ENCODE measurements at places on chromosomes 1 and 21. TPM values are rescaled to one million over a fixed set of nuclear protein-coding genes. Genes with fewer than 3 reads are reported as not detected.

- H3K4me1 ChIP-seq: no peaks in the 10 kb centered on the region
- H3K36me3 ChIP-seq: peaks cover 5% of the 10 kb centered on the region
- H3K27ac ChIP-seq: no peak overlapping the region
- no peaks in the 10 kb centered on the region for H3K27me3 ChIP-seq
Observed at GRCh38 chr1:29105822-29106221, 17.9 kb downstream of the TMEM200B start.

DNA sequence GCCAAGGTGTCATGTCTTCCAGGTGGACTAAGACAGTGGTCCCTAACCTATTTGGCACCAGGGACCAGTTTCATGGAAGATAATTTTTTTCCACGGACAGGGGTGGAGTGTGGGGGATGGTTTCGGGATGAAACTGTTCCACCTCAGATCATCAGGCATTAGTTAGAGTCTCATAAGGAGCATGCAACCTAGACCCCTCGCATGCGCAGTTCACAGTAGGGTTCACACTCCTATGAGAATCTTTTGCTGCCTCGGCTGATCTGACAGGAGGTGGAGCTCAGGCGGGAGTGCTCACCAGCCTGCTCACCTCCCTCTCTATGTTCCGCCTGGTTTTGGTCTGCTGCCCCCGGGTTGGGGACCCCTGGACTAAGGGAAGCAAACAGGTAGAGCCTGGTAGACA is 30.9 kb downstream of the LGR6 start:
- peaks cover 14% of the 10 kb centered on the region for H3K4me1 ChIP-seq
- DNase-seq: no peak
- H3K27ac ChIP-seq: peak overlapping the region; percentile 93
- no peaks in the 10 kb centered on the region for H3K27me3 ChIP-seq
- H3K4me3 ChIP-seq: no peak overlapping the region
- H3K36me3 ChIP-seq: peaks cover 32% of the 10 kb centered on the region

GRCh38 chr1:1407636-1408318 is 684 bp upstream of the MRPL20 start:
- DNase-seq: no peak
- H3K36me3 ChIP-seq: peaks cover 22% of the 10 kb centered on the region
- peak overlapping the region; percentile 84 for H3K27ac ChIP-seq
- peak overlapping the region; percentile 100 for H3K4me3 ChIP-seq

DNA sequence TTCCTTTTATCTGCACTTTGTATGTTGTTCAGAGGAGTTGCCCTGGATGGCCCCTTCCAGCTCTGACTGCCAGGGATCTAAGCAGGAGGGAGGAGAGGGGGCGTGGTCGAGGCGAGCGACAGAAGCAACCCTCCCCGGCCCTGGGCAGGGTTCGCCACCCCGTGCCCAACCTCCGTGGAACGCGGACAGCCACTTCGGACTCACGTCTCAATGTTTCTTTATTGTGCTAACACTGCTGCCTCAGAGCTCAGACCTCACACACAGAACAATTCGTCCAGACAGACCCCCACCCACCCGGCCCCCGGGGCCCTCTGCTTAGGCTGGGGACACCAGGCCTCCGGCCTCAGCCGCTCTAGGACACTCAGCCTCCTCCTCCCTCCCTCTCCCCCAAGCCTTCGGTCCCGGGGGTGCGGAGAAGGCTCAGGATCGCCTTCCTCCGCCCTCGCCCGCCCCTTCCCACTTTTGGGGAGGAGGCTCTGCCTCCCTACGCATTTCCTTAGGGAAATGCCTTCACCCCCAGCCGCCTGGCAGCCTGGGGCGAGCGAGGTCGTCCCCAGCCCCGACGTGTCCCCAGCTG is 8.3 kb downstream of the VSIG8 start:
- H3K4me1 ChIP-seq: peaks cover 21% of the 10 kb centered on the region
- peak; percentile 38 for DNase-seq
- peak overlapping the region; percentile 94 for H3K4me3 ChIP-seq
- no peaks in the 10 kb centered on the region for H3K36me3 ChIP-seq

DNA sequence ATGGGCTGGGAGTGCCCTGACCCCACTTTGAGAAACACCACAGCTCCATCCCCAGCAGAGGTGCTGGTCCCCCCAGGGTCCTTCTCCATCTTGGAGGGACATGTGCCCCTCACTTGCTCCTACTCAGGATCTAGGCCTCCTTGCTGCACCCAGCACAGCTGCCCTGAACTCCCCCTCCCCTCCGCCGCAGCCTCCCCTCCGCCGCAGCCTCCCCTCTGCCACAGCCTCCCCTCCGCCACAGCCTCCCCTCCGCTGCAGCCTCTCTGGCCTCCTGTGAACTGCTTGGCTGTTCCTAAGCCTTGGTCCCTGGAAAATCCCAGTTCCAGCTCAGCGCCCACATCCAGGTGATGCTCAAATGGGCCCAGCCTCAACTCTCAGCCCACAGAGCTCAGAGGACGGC is 15.9 kb upstream of the TSPEAR start:
- no peak overlapping the region for H3K27ac ChIP-seq
- H3K36me3 ChIP-seq: no peaks in the 10 kb centered on the region
- no peaks in the 10 kb centered on the region for H3K27me3 ChIP-seq
- H3K4me3 ChIP-seq: no peak overlapping the region
- no peaks in the 10 kb centered on the region for H3K4me1 ChIP-seq

DNA sequence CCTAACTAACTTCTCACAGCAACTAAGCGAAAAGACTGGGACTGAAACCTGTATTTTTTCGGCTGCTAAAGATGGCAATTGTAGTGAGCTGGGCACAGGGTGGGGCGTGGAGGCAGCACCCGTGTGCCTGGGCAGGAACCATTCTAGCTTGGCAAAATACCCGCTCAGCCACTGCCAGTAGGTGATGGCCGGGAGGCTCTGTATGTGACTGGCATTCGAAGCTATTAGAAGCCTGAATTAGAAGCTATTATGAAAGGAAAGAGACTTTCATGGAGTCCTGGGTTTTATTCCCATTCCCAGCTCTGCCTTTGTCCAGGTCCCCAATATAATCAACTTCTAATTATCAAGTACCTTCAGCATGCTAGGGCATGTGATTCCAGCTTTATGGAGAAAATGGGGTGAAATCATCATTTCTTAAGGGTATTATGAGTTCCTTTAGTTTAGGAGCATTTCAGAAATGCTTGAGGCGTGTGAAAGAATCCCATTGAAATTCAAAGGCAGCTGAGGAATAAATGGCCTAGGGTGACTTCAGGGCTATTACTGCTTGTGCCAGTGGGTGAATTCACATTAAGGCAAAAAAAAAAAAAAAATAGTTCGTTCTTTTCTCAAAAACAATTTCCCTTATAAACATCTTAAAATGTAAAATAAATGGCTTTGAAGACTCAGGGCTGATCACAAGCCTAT is 125.6 kb downstream of the KCNN3 start:
- H3K4me3 ChIP-seq: no peak overlapping the region
- no peak overlapping the region for H3K27ac ChIP-seq
- no peak for DNase-seq
- H3K36me3 ChIP-seq: no peaks in the 10 kb centered on the region
- no peaks in the 10 kb centered on the region for H3K27me3 ChIP-seq

DNA sequence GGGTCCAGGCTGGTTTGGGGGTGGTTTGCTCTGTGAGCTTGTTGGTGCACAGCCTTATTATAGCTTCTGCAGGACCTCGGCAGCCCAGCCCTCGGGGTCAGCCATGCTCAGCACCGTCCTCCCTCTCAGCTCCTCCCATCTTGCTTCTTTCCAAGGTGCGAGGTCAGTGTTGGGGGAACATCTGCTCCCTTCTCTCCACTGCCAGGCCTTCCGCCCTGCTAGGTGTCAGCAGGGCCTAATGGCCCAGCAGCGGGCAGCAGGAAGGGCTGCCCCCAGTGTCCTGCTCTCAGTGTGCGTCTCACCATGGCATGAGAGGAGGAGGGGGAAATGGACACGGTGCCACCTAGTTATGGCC is 36.5 kb upstream of the LRRC3 start:
- H3K36me3 ChIP-seq: no peaks in the 10 kb centered on the region
- no peaks in the 10 kb centered on the region for H3K27me3 ChIP-seq
- no peaks in the 10 kb centered on the region for H3K4me1 ChIP-seq
- H3K27ac ChIP-seq: no peak overlapping the region
- DNase-seq: no peak

GRCh38 chr1:7482772-7483495 is 288.2 kb upstream of the VAMP3 start:
- H3K4me1 ChIP-seq: no peaks in the 10 kb centered on the region
- no peak overlapping the region for H3K4me3 ChIP-seq
- H3K36me3 ChIP-seq: no peaks in the 10 kb centered on the region
- H3K27ac ChIP-seq: no peak overlapping the region
- no peak for DNase-seq

DNA sequence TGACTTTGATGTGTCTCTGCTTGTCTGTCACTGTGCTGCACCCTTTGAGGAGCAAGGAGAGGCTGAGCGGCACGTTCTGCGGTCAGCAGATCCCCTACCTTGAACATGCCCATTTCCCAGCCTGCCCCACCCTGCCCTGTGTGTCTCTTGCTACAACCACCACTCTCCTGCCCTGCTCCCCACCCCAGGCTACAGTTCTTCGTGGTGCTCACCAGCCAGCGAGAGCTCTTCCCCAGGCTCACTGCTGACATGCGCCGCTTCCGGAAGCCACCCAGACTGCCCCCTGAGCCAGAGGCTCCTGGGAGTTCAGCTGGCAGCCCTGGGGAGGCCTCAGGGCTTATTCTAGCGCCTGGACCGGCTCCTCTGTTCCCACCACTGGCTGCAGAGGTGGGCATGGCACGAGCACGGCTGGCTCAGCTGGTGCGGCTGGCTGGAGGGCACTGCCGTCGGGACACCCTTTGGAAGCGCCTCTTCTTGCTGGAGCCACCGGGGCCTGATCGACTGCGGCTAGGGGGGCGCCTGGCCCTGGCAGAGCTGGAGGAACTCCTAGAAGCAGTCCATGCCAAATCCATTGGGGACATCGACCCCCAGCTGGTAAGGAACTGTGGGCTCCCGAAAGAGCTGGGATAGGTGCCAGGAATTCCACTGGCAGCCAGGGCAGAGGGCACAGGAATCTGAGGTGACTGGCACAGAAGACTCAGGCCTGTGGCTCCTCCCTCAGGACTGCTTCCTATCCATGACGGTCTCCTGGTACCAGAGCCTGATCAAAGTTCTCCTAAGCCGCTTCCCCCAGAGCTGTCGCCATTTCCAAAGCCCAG is 5.6 kb downstream of the HYI start:
- H3K36me3 ChIP-seq: peaks cover 77% of the 10 kb centered on the region
- no peak overlapping the region for H3K27ac ChIP-seq
- peaks cover 13% of the 10 kb centered on the region for H3K4me1 ChIP-seq
- DNase-seq: no peak
- no peak overlapping the region for H3K4me3 ChIP-seq
- no peaks in the 10 kb centered on the region for H3K27me3 ChIP-seq

DNA sequence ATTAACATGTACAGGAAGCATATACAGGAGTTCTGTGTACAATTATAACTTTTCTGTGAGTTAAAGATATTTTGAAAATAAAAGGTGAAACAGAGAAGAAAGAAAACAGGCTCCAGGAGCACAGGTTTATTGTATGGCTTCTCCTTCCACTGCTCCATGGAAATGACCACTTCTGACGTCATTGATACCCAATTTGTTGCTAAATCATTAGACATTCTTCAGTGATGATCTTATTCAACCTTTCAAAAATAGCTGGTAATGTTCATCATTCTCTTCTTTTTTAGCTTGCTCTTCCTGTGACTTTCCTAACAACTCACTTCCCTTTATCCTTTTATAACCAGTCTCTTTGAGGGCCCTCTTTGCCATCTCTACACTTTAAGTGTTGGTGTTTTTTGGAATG is 77.8 kb downstream of the KCNK2 start:
- no peak overlapping the region for H3K4me3 ChIP-seq
- no peaks in the 10 kb centered on the region for H3K4me1 ChIP-seq

DNA sequence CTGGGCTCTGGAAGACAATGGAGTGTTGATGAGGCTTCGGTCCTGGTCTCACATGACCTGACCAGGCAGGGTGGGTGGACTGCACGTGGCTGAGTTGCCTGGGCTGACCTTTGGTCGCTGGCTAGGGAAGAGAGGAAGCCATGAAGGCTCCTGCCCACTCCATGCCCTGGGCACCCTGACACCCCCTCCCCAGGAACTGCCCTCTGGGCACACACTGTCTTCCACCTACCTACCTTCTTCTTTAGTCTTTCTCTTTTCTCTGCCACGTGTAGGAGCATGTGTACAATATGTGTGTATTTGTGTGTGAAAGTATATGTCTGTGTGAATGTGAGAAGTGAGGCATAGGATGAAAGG is 15.1 kb downstream of the POU3F1 start:
- no peak overlapping the region for H3K27ac ChIP-seq
- H3K36me3 ChIP-seq: no peaks in the 10 kb centered on the region
- peaks cover 23% of the 10 kb centered on the region for H3K4me1 ChIP-seq
- no peak for DNase-seq

LYPD8 gene
- not detected for total RNA-seq

DMBX1 gene
- not detected for total RNA-seq

SLC6A17 gene
- total RNA-seq: 0.14 TPM

SLAMF7 gene
- total RNA-seq: 0.71 TPM
